ENCODE measurements at places on chromosomes 2 and 18.

- DNase-seq, result no peak
These were observed 290.5 kb upstream of the REV1 start for GRCh38 chr2:99780276-99780675.

DNA sequence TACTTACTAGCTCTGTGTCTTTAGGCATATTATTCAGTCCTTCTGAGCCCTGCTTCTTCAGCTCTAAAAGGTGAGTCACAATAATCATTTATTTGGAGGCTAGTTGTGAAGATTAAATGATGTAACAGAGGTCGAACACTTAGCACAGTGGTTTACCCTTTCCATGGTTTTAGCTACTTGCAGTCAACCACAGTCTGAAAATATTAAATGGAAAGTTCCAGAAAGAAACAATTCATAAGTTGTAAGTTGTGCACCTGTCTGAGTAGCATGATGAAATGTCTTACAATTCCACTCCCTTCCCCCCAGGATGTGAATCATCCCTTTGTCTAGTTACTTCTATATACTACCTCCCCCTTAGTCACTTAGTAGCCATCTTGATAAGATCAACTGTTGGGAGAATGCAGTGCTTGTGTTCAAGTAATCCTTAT lies 217.6 kb upstream of the THUMPD2 start:
- no peak for DNase-seq

- no peak for DNase-seq
These were observed 199.1 kb downstream of the TRIB2 start for GRCh38 chr2:12915787-12916186.

- peak; percentile 70 for DNase-seq
These were observed 200.6 kb downstream of the PPP1R1C start for GRCh38 chr2:182186132-182186735.

- DNase-seq, result no peak
These were observed 37.8 kb downstream of the TCF7L1 start for GRCh38 chr2:85170938-85171475.

DNA sequence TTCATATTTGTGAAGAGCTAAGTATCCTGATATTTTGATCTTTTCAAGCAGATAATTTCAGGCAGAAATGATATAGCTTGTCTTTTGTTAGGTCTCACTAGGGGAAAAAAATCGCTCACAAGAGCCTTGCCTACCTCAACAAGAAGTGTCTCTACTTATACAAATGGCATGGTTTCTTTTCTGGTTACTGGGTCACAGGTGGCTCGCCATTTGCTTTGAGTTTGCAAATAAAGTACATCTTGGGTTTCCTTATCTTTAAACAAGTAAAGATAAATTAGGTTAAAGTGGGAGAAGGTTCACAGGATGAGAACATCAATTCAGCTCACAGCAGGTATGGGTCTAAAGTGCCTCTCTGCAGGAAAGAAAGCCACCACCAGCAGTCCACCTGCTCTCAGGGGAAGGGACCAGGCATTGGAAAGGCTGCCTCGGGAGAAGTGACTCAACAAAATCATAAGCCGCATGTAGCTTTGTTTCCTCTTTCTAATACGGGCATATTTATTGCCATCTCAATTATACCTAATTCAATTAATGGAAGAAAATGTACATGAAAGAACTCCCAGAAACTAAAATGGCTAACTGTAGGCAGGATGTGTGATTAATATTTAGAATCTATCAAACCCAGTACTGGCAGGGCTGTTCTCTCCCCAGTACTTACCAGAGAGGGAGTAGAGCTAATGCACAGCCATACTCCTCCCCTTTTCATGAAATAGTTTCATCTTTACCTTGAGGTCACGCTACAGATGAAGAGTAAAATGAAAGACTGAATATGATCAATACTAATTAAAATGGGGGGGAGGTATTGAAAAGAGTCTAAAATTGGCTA lies 28.3 kb downstream of the CDC42EP3 start:
- DNase-seq, result no peak

GRCh38 chr18:63619661-63620060 lies 24.4 kb downstream of the SERPINB4 start:
- no peak for DNase-seq

GRCh38 chr18:54750350-54750749 lies 77.9 kb upstream of the RAB27B start:
- no peak for DNase-seq

All from RPMI8226 (cell line).